ENCODE measurements at places on chromosomes 7 and 10. TPM values are rescaled to one million over a fixed set of nuclear protein-coding genes. Genes with fewer than 3 reads are reported as not detected.

DNA sequence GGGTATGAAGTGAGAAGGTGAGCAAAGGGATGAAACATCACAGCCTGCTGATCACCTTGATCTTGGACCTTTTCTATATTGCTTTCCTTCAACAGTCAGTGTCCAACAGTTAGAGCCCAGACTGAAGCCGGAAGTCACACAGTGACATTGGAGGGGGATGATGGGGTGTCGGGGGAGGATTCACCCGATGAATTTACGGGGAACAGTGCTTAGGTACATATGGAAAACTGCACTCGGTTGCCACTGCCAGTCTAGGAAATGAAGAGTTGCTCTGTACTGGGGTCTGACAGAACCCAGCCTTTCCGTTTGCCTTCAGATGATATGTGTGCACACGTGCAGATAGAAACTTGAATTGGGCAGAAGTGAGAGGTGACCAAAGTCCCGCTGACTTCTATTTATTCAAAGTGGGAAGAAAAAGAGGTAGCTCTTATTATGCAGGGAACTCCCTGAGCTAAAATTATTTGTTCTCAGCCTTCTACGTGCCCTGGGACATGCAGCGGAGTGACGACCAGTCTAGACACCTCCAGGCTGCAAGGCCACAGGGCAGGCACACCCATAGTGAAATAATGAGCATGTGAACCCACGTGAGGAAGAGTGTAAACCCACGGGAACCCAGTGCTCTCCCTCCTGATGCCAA lies 107.2 kb upstream of the INHBA start:
- DNase-seq = no peak

GRCh38 chr7:106285855-106286492 lies 1.2 kb upstream of the NAMPT start:
- no peak for DNase-seq

Gene MSMB
- not detected for polyA plus RNA-seq

Gene MYO3A
- not detected for polyA plus RNA-seq

- DNase-seq = no peak
These were observed 45.5 kb upstream of the CALCR start for GRCh38 chr7:93620057-93620456.

DNA sequence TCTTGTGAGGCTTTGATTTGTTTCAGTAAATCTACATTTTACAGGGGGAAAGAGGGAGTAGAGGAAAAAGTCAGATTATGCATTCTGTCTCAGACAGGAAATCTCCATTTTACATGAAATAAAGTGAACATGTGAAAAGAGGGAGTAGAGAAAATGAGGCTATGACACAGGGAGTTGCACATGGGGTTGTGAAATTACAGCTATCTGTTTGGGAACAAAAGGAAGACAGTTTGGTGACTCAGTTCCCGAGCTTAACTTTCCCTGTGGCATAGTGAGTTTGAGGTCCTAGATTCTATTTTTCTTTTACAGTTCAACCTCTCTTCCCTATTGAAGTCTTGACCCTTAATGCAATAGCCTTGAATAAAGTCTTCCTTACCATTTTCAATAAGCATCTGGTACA lies 63.2 kb upstream of the AGR3 start:
- DNase-seq = no peak

- DNase-seq = no peak
These were observed 11.9 kb upstream of the LMOD2 start for GRCh38 chr7:123643495-123644441.

Gene CHRM2
- 85.6 TPM for polyA plus RNA-seq

Gene CTBP2
- polyA plus RNA-seq = 52.5 TPM

Measured in AG04450 (cell line).